ENCODE measurements at places on chromosomes 6 and 20.
A peak's percentile ranks its signal among the peaks of the same experiment; 100 is the strongest.

- H3K27me3 ChIP-seq, result peaks cover 11% of the 10 kb centered on the region
- no peak for DNase-seq
- no peaks in the 10 kb centered on the region for H3K36me3 ChIP-seq
- no peak overlapping the region for H3K27ac ChIP-seq
- H3K4me3 ChIP-seq, result no peak overlapping the region
Observed at GRCh38 chr20:61448386-61448785, 196.3 kb downstream of the CDH4 start.

GRCh38 chr20:36320898-36321695, 15.0 kb downstream of the DLGAP4 start:
- no peaks in the 10 kb centered on the region for H3K27me3 ChIP-seq
- no peaks in the 10 kb centered on the region for H3K36me3 ChIP-seq
- no peak for DNase-seq
- no peak overlapping the region for H3K27ac ChIP-seq
- H3K4me3 ChIP-seq, result no peak overlapping the region

GRCh38 chr6:90315986-90316385, 19.3 kb upstream of the BACH2 start:
- H3K27me3 ChIP-seq, result no peaks in the 10 kb centered on the region
- no peaks in the 10 kb centered on the region for H3K36me3 ChIP-seq
- no peak for DNase-seq
- H3K4me3 ChIP-seq, result no peak overlapping the region

GRCh38 chr20:57559658-57560553, 1.0 kb upstream of the PCK1 start:
- H3K4me1 ChIP-seq, result no peaks in the 10 kb centered on the region
- no peak for DNase-seq
- no peaks in the 10 kb centered on the region for H3K36me3 ChIP-seq
- H3K4me3 ChIP-seq, result no peak overlapping the region

- no peaks in the 10 kb centered on the region for H3K36me3 ChIP-seq
- H3K27me3 ChIP-seq, result no peaks in the 10 kb centered on the region
- peak overlapping the region; percentile 39 for H3K4me3 ChIP-seq
- no peak overlapping the region for H3K27ac ChIP-seq
Observed at GRCh38 chr20:58179432-58180099, 48.9 kb downstream of the ANKRD60 start.

GRCh38 chr6:35177157-35177556, 36.0 kb upstream of the TCP11 start:
- H3K4me3 ChIP-seq, result no peak overlapping the region
- DNase-seq, result no peak
- H3K4me1 ChIP-seq, result peaks cover 10% of the 10 kb centered on the region
